ENCODE measurements at places on chromosomes 16 and 17.
A peak's percentile ranks its signal among the peaks of the same experiment; 100 is the strongest.

GRCh38 chr17:82926081-82926480 lies 86.3 kb upstream of the ZNF750 start:
- DNase-seq = no peak

DNA sequence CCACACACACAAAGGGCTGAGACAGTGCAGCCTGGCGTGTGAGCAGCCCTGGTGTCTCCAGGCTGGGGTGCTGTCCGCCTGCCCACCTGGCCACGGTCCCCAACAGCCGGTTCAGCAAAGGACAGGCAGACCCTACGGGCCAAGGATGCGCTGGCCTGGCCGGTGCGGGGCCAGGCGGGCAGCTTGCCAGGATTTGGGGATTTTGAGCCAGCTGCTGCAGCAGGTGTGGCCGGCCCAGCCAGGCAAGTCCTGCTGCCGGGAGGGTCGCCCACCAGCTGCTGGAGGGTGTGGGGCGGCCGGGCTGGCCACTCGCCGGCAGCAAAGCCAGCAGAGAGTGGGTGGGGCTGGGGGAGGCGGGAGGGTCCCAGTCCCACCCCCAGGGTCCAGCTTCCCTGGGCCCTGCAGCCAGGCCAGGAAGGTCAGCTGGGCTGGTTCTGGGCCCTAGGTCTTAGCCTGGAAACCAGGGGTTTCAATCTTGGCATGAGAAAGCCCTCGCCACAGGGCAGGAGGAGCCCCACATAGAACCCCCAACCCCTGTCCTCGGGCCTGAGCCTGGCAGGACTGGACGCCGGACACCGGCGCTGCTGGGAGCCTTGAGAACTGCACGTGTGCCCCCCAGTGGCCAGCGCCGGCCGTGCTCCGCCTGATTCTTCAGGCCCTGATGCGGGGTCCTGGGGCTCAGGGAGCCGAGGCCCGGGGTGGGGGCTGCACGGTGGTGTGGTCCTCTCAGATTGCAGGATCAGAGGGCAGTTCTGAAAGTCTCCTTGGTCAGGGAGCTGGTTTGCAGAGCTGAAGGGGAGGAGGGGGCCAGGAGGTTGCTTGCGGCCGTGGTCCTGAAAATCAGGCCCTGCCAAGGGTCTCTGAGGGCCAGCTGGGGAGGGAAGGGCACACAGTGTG lies 17.6 kb upstream of the SSTR5 start:
- peak; percentile 26 for DNase-seq

DNA sequence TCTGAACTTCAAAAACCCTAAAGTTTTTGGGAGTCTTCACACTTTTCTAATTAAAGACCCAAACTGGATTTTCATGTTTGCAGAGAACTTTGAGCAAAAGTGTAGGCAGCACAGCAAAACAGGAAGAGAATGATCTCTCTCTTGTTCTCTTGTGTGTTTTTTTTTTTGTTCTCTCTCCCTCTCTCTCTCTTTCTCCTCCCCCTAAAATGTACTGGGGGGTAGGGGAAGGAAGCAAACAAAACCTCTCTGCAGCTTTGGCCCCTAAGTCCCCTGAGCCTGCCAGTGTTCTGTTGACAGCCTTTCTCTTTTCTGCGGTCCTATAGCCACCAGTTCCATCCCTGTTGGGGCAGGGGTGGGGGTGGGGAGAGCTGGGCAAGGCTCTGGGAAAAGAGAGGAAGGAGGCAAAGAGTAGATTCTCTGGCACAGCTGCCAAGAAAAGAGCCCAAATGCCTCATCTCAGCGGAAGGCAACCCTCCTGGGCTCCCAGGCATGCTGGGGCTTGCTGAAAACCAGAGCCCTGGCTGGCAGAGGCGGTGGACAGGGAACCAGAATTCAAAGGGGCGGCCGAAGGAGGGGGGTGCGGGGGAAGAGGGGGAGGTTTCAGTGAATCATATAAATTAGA lies 295.3 kb downstream of the SOX9 start:
- no peak for DNase-seq

- no peak for DNase-seq
These were observed 163.2 kb upstream of the FOXF1 start for GRCh38 chr16:86347090-86347489.

GRCh38 chr16:18969050-18969854 lies 14.5 kb upstream of the TMC7 start:
- DNase-seq = peak; percentile 51

GRCh38 chr17:40522961-40523310 lies 21.5 kb upstream of the TNS4 start:
- DNase-seq = no peak

DNA sequence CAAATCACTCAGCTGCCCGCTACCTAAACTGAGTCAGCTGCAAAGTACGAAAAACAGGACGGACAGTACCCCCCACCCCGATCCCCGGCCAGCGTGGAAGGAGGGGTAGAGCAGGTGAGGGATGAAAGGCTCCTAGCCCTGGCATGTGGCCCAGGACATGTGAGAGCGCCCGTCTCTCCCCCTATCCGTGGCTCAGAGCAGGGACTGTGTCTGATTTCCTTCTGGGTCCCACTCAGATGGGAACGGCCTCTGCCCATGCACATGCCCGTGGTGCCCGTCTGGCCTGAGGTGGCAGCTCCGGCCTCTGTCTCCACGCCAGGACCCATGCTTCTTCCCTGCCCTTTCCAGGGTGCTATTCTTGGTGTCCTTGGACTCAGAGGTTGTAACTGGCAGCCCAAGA lies 30.2 kb upstream of the RASD1 start:
- no peak for DNase-seq

DNA sequence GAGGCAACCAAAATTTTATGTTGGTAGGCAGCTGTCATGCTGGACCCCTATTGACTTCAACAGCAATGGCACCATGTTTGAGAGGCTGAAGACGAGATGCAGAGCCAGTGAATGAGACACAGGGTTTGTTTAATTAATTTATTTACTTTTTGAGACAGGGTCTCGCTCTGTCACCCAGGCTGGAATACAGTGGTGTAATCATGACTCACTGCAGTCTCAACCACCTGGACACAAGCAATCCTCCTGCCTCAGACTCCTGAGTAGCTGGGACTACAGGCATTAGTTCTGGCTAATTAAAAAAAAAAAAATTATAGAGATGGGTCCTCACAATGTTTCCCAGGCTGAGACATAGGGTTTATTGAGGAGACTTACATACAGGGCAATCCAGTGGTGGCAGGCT lies 36.2 kb upstream of the PPM1D start:
- DNase-seq = no peak

GRCh38 chr16:70320121-70320520 lies 21.1 kb downstream of the DDX19B start:
- DNase-seq = no peak

DNA sequence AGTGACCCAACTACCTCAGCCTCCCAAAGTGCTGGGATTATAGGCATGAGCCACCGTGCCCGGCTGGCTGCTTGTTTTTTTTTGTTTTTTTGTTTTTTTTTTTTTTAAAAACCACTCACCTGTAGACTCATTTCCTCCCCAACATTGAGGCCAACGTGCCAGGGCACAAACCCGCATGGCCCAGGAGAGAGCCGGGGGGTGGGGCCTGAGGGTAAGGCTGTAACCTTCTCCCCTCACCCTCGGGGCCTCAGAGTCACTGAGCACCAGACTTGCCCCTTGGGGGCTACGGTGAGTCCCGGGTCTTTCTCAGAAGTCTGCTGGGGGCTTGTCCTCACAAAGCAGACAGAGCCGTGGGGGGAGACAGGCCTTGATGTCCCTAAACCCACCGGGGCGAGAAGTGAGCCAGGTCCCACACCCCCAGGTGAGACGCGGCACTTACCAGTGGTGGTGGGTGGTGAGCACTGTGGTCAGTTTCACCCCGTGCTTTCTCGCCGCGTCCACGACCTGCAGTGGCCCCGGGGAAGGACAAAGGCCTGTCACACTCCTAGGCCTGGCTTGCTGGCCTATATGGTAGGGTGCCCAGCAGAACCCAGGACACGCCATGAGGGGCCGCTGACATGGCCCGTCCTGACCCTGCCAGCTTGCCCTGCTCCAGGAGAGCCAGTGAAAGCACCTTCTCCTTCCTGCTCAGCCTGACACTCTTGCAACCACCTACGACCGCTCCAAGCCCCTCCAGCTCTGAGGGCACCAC lies 4.6 kb downstream of the HAGH start:
- no peak for DNase-seq

DNA sequence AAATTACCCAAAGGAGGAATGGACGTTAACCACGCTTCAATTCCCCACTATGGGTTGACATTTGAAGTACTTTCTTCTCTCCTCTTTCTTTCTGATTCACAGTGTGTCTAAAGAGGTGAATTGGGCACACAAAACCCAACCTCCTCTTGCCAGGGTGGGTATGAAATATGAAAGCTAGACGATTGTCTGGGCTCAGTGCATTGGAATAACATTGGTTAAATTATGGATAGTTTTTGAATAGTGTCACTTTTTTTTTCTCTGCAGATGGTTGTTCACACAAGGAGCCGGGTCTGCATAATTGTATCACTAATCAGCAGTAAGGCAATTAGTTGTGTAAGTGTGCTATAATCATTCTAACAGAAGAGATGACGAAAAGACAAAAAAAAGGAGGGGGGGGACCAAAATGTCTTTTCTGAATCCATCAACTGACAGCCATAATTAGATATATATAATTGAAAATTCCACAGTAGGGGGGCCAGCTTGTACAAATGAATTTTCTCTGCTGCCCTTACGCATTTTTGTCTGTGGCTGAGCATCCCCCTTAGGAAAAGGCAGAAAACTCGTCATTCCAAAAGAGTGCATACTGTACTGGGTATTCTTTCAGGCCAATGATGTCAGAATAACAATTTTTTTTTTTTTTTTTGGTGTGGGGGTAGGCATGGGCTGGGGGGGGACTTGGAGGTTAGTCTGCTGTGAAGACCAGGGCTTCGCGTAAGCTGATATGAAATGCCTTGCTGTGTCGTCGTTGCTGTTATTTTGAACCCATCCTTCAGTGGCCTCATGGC lies 307.5 kb upstream of the SALL1 start:
- DNase-seq = no peak

DNA sequence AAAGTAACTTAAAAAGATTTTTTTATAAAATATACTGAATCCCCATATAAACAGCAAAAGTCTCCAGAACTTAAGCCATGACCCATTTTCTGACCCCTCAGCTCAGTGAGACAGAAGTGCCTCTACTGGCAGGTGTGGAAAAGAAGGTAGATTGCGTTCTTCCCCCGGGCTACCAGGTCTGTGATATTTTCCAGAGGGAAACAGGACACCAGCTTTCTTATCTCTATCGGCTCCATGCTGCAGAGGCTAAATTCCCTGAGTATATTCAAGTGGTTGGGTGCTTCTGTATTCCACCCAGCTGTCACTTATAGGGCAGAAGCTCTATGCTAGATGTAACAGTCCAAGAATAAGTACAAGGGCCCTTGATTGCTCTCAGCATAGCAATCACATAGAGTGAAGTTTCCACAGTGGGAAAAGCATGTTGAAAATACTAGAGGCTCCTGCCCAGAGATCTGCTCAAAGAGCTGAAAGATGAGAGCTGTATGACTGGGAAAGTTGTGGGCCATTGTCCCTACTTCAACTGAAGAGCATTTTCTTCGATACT lies 687.3 kb downstream of the CDH11 start:
- DNase-seq = no peak

DNA sequence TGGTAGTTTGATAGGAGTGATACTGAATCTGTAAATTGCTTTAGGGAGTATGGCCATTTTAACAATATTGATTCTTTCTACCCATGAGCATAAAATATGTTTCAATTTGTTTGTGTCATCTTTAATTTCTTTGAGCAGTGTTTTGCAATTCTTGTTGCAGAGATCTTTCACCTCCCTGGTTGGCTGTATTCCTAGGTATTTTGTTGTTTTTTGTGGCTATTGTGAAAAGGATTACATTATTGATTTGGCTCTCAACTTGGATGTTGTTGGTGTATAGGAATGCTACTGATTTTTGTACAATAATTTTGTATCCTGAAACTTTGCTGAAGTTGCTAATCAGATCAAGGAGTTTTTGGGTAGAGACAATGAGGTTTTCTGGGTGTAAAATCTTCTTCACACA lies 3.2 kb downstream of the KRTAP9-9 start:
- DNase-seq = no peak

GRCh38 chr16:67650023-67650422 lies 5.1 kb downstream of the CARMIL2 start:
- no peak for DNase-seq

- DNase-seq = no peak
These were observed 22.7 kb downstream of the CIBAR2 start for GRCh38 chr16:85089525-85089924.

DNA sequence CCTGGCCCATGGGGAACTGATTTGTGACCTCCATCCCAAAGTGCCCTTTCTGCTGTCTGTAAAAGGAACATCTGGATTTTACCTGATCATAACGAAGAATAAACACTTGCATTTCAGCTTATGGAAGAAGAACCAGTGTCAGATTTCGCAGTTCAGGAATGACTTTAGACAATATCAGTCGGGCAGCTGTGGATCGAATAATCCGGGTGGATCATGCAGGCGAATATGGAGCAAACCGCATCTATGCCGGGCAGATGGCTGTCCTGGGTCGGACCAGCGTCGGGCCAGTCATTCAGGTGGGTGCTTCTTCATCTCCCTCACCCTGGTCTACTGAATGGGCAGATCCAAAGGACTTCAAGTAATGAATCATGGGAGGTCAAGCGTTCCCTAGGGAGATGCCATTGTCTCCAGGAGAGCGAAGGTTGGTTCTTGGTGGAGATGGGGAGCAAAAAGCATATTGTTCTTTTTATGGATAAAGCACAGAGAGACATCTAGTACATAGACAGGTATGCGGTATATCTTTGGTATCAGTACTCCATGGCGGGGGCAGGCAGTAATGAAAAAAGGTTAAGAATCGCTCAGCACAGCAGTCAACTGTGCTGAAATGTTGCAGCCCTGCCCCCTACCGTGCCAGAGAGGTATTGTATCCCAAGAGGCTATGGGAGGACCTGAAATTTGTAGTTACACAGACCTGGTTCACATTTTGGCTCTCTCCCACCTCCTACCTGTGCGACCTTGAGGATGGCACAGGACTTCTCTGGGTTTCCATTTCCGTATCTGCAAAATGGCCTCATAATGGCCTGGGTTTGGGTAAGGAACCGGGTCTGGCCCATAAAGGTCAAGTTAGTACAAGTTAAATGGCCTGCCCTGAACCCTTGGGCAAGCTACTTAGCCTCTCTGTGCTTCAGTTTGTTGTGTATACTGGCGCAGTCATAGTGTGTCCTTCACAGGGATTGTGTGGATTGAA lies 4.7 kb downstream of the COQ7 start:
- peak; percentile 16 for DNase-seq

DNA sequence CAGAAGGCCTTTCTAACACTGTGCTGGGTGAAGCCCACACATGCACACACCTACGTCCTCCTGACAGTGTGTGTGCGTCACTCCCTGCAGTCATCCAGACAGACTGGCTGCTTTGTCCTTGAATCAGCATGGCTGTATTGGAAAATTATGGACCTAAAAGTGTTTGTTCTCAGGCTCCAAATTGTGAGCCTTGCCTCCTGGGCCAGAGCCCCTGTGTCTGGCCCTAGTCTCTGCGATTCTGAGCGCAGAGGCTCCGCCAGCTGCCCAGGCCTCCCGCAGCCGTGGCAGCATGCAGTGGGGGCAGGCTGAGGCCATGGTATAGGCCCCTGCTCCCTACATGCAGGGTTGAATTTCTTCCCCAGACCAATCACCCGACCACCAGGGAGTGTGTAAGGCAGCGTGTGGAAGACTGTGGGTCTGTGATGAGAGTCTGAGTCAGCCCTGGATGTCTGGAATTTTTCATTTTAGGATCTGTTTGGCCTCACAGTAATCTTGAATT lies 166.9 kb downstream of the LGALS9B start:
- DNase-seq = no peak
